ENCODE measurements at places on chromosomes 16 and 17.

GRCh38 chr17:37708008-37708615, 36.7 kb downstream of the HNF1B start:
- DNase-seq = no peak

DNA sequence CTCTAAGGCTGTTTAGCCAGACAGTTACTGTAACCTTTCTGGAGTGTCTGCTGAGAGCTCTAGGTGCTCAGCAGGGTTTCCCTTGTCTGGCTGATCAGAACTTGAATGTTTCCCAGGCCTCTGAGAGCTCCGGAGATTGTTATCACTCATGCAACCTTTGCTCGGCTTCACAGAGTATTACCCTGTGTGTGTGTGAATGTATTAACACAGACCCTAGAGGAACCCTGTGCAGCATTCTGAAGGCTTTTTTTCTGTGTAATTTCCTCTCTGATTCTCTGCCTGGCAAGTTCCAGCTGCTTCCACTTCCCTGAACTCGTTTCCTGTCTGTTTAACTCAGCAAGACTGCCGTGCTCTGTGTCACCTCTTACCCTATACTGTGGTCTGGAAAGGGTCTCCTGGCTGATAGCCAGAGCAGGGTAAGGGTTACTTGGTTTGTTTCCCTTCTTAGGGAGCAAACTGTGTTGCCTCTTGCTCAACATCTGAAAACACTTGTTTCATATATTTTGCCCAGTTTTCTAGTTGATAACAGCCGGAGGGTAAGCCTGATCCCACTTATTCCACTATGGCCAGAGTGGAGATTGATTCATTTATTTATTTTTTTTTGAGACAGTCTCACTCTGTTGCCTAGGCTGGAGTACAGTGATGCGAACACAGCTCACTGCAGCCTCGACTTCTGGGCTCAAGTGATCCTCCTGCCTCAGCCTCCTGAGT, 21.7 kb downstream of the PRMT7 start:
- no peak for DNase-seq

- no peak for DNase-seq
Measured at GRCh38 chr16:8407351-8407750, 183.0 kb downstream of the TMEM114 start.

DNA sequence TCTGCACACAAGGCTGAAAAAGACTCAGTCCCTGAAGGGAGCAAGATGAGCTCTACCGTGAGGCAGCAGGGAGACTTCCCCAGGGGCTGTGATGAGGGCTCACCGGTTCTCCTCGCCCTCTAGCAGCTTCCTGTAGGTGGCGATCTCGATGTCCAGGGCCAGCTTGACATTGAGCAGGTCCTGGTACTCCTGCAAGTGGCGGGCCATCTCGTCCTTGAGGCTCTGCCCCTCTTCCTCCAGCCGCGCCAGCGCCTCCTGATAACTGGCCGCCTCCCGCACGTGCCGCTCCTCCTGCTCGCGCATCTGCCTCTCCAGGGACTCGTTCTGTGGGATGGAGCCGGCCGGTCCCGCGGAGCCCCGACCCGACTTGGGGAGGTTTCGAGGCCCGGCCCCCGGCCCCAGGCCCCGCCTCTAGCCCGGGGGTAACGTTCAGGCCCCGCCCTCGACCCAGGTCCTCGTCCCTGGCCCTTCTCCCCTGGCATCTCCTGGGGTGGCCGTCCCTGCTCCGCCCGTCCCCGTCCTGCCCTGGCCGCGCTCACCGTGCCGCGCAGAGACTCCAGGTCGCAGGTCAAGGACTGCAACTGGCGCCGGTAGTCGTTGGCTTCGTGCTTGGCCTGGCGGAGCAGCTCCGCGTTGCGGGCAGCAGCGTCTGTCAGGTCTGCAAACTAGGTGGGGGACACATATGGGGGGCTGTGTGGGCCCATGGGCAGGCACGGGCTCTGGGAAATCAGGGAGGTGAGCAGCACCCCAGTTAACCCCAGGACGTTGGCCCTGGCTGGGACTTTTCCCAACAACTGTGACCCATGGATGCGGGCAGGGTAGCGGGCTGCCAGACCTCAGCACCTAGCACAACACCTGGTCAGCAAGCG, 3.9 kb downstream of the GFAP start:
- DNase-seq = peak; percentile 75

- DNase-seq = no peak
Measured at GRCh38 chr17:57068222-57068658, 16.8 kb upstream of the AKAP1 start.

GRCh38 chr17:78174870-78175642, 6.7 kb downstream of the SYNGR2 start:
- no peak for DNase-seq

DNA sequence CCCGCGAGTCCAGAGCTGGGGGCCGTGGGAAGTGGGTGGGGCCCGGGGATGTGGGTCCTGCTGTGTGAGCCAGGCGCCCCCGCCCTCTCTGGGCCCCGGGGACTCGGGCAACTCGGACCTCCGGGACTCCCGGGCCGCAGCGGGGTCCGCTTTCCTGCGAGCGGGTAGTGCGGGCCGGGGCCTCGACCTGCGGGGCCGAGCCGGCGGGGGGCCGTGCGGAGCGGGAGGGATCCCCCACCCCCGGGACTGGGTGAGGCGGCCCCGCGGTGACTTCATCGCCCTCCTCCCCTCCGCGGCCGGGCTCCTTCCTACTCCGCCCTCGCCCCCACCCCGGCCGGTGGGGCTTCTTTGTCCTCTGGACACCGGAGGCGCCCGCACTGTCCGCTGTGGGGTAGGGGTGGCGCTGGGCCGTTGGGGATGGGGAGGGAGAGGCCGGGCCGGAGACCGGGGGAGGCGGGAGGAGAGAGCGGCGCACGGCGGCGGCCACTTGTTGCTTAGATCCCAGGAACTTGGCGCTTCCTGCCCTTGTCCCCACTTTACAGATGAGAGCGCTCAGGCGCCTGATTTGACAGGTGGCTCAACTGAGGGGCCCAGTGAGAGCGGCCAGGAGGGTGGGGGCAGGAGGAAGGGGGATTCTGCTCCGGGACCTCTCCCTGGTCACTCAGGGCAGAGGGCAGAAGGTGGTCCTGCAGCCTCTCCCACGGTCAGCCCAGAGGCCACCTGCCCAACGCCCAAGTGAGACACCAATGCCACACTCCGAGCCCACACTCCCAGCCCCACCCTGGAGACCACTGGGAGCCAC, 874 bp downstream of the CMTM3 start:
- peak; percentile 69 for DNase-seq

- DNase-seq = no peak
Measured at GRCh38 chr17:48548523-48549280, 3.8 kb upstream of the HOXB2 start.

- DNase-seq = no peak
Measured at GRCh38 chr17:31918701-31919128, 17.2 kb upstream of the UTP6 start.

GRCh38 chr17:80363120-80363515, 51.8 kb upstream of the ENDOV start:
- DNase-seq = no peak

DNA sequence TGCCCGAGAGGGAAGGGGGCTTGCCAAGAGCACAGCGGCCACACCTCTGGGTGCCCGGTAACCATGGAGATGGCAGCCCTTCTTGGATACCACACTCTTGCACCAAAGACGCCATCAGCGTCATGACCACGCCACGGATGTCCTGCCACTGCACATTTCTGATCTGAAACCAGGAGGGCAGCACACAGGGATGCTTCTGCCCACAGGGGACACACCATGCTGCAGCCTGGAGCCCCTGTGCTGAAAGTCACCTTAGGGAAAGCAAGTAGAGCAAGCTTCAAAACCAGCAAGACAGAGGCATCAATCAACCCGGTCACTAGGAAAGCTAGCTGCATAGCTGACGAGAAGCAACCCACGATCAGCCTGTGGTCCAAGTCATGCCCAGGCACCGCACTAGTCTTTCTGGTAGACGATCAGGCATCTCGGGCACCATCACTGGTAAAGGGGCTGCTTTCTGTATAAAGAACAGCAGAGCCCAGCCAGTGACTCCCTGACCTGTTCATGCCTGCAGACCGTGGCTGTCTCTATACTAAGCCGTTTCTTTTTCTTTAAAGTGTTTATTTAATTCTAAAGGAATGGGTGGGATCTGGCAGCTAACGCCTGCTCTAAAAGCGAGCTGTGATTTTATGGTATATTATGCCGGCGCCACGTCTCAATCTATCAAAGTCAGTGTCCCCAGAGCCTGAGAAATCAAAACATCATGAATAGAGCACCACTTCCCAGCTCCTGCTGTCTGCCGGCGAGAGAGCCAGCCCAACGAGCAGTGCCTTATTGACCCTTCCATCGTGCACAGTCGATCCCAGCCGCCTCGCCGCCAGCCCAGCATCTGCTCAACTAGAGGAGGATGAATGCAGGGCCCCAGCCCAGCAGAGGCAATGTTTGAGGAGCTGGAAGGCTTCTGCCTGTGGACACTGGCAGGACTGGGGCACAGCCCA, 244.7 kb downstream of the RBFOX3 start:
- DNase-seq = peak; percentile 34

DNA sequence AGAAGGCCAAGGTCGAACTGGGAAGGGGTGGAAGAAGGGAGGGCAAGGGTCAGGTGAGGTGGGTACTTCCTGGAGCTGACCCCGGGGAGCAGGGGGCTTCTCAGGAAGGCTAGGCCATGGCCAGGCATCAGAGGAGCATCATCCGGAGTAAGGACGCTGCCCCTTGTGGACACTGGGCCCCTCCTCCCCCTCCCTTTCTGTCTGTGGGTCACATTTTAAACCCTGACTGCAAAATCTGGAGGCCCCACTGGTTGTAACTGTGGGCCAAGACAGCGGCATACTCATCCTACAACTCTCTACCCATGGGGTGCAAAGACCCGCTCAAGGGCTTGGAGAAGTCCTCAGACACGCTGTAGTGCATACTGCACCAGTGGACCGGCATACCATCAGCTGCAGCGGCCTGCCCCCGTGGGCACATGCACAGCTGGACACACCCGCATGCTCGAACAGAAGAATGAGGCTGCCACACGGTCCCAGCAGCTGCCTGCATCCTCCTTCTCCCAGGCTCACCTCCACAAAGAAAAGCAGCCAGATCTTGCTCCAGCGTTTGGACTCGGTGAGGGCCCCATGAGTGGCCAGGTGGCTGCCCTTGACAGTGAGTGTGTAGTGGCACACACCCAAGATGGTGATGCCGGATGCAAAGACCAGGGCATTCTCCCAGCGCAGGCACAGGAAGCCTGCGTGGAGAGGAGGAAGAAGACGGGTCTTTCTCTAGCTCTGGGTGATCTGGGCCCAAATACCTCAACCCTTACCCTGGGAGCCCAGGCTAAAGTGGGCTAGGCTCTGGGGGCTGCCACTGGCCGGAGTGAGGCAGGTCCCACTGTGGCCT, 1.2 kb downstream of the FADS6 start:
- no peak for DNase-seq

GRCh38 chr17:50153650-50154575, 3.4 kb upstream of the PPP1R9B start:
- no peak for DNase-seq

DNA sequence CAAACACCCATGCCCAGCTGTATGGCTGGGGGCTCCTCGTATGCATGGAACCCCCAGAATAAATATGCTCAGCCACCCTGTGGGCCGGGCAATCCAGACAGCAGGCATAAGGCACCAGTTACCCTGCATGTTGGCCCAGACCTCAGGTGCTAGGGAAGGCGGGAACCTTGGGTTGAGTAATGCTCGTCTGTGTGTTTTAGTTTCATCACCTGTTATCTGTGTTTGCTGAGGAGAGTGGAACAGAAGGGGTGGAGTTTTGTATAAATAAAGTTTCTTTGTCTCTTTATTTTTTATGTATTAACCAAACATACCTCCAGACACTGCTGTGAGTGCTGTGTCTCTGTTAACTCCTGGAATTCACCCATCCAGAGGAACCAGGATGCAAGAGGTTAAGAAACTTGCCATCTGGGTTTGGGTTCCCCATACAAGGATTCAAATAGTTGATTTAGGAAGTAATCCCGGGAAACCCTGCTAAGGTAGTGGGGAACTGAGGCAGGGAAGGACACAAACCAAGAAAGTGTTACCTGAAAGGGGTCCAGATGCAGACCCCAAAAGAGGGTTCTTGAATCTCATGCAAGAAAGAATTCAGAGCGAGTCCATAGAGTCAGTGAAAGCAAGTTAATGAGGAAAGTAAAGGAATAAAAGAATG, 37.4 kb upstream of the IL21R start:
- DNase-seq = no peak

DNA sequence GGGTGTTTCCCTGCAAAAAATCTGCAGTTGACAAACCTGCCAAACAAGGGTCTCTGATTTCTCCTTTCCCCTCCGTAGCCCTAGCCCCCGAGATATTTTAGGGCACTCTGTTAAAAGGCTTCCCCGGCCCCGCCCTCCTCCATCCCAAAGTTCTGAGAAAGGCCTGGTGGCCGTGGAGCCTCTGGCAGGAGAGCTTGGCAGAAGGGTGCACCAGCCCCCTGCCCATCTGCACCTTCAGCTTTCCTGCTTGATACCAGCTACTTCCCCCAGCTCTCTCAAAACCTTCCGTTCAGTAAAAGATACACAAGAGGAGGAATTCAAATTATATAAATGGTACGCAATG, 711 bp upstream of the CANT1 start:
- DNase-seq = no peak

DNA sequence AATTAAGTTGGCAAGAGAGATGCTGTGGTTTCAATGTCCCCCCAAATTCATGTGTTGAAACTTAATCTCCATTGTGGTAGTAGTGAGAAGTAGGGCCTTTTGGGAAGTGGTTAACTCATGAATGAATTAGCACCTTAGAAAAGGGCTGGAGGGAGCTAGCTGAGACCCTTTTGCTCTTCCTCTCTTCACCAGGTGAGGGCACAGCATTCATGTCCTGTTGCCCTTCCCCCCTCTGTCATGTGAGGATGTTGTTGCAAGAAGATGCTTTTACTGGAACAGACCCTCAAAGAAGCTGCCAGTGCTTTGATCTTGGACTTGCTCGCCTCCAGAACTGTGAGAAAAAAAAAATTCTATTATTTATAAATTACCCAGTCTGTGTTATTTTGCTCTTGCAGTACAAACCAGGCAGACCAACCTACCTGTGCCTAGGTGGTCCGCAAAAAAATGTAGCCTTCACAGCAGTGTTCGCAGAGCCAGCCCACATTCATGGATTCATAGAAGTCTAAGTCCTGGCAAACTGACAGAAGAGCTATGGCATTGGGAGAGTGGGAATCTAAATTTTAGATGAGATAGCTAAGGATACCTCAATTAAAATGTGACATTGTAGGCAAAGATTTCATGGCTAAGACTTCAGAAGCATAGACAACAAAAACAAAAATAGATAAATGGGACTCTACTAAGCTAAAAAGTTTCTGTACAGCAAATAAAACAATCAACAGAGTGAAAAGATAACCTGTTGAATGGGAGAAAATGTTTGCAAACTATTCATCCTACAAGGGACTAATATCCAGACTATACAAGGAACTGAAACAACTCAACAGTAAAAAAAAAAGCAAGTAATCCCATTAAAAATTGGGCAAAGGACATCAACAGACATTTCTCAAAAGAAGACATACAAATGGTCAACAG, 32.0 kb upstream of the ABCA5 start:
- no peak for DNase-seq
